CD4-positive, alpha-beta T cell treated with Interleukin-12 subunit alpha and Interleukin-12 subunit beta, for 1 hour (primary cell): ENCODE measurements at places on chromosomes 16 and 17.
A peak's percentile ranks its signal among the peaks of the same experiment; 100 is the strongest.

DNA sequence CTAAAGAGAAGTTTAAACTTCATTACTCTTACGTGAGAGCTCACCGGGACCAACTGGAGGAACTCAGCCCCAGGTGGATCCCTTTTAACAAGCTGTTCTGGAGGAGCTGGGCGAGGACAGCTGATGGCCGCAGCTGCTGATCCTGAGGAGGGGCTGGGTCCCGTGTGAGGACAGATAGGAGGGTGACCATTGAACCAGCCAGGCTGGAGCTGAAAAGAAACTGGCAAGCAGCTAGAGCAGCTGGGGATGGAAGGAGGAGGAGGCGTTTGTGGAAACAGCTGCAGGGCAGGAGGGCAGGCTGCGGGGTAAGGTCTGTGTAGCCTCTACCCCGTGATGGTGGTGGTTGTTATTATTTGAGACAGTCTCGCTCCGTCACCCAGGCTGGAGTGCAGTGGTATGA, 119.5 kb downstream of the AATF start:
- no peak for DNase-seq

- DNase-seq: no peak
Observed at GRCh38 chr16:66598111-66598510, 6.4 kb upstream of the CMTM3 start.

DNA sequence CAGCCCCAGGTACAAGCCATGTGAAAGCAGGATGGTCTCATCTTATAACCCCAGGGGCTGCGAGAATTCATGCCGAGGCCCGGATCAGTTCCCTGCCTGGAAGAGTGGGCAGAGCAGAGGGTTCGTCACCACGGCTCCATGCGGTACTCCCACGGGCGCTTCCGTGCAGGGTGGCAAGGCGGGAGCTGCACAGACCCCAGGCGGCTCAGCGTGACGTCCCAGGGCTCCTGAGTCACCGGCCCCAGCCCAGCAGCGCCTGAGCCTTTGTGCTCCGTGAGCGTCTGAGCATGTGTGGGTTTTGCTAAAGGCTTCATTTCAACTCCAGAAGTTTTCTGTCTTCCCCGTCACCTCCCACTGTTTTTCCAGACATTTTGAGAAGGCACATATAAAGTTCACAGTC, 71.2 kb upstream of the CHMP6 start:
- DNase-seq: no peak

- no peak for DNase-seq
Observed at GRCh38 chr17:17253406-17253805, 16.4 kb upstream of the FLCN start.

GRCh38 chr17:40460968-40461731, 17.9 kb downstream of the IGFBP4 start:
- no peak for DNase-seq

DNA sequence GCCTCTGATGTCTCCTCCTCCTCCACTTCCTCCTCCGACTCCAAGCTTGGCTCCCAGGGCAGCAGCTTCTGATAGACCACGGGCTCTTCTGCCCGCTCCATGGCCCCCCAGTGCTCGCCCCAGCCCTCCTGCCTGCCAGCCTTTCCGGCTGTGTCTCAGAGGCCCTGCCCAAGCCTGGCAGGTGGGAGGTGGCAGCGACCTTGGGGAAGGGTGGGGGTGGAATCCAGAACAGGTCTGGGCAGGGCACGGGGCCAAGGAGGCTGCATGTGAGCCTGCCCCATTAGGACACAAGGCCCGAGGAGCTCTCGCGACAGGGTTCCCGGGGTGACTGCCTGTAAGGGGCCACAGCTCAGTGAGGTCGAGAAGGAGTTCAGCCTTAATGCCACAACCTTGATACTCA, at the start of gene GGT6:
TSS of gene GGT6 (minus strand) at position 157 of the 400 bp plus-strand sequence. CDS start at position 101, 56 bp downstream.
- DNase-seq: no peak

- DNase-seq: no peak
Observed at GRCh38 chr16:82672676-82673075, 45.9 kb downstream of the CDH13 start.

DNA sequence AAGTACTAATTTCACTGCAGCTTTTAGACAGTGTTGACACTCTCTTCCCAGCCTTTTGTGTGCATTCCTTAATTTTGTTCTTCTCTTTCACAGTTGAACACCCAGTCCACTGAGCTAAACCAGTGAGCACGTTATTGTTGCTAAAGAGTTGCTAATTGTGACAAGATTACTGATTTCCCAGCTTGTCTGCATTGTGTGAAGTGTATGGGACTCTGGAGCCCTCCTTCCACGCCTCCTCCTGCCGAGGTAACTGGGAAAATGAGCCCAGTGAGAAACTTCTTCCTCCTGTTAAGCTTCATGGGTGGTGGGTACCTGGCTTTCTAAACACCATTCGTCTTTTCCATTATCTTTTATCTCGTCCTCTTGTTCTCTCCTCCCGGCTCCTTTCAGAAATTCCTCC, 29.8 kb upstream of the DNAH17 start:
- no peak for DNase-seq

DNA sequence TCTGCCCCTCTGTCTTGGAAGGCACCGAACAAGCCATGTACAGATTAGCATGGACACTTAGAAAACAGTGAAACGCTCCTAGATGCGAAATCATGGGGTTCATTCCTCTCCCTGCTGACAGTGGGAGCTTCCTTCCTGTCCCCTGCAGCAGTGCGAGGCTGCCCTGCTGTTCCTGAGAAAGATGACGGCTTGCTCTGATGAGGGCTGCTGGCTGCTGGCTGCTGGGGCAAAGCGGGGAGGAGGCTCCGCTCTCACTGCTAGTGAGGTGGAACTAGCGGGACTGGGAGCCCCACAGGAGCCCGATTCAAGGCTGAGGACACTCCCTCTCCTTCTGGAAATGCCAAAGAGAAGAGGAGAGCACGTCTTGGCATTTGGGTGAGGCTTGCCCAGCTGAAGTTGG, 25.9 kb upstream of the CACNG4 start:
- DNase-seq: no peak

DNA sequence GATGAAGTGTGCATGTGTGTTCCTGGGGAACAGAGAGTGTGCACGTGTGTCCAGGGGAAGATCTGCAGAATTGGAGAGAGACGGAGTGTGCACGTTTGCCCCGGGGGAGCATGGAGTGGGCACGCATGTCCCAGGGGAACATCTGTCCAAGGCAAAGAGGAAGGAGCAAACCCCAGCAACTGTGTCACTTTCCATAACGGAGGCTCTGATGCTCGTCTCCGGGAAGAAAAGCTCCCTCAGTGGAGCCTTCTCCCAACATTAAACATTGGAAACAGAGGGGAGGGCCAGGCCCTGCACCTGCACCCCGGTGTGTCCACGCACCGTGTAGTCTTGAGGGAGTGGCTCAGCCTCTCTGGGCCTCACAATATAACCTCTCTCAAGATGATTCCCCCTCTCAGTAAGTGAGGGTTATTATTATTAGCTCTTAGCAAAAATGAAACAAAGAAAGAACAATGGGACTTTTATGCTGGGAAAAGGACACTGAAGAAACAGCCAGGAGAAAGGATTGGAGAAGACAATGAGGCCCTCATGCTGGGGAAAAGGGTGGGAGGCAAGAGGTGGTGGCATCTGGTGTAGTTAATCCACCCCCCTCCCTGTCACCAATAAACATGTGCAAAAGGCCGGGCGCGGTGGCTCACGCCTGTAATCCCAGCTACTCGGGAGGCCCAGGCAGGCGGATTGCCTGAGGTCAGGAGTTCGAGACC, 7.6 kb downstream of the RAB40B start:
- no peak for DNase-seq

DNA sequence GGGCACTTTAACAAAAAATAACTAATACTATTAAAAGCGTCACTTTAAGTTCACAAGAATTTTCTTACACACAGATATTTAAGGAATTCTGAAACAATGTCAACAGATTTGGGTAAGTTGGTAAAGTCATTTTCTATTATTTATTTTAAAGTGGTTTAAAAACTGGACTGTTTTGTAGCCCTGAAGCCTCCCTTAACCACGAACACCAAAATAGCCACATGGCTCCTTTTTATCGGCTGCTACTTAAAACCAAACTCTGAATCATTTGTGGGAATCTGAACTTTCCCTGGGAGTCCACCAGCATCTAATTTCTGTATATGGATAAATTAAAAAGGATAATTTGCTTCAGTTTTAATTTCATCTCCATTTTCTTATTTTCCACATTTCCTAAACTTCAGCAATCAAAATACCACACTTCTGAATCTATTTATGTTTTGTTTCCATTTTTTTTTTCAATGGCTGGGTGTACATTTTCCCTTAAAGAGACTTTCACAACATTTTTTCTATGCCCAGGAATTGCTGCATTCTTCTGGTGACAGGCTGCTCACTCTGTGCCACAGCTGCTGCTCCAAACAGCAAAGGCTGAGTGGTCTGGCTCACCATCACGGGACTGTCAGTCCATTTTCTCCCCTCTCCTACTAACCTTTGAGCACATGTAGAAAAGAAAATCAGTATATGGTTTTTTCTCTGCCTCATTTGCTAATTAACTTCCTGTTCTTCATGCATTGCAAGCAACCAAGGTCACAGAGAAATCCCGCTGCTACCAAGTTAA, 255.5 kb upstream of the KCNJ16 start:
- no peak for DNase-seq

DNA sequence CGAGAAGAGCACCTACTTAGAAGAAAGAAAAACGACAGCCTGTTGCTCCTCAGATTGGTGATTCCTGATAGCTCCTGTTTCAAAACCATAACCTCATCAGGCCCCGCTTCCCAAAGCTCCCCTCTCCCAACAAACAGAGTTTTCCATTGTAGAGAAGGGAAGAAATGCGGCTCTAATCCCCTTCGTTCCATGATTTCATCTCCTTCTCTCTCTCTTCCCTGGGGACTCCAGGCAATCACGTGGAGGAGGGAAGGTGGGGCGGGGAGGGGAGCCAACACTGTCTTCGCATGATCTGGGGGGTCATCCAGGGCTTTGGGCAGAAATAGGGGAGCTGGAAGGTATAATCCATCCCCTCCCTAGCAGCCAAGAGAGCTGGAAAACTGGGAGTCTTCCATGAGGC, 43.4 kb downstream of the MEOX1 start:
- DNase-seq: no peak

- no peak for DNase-seq
Observed at GRCh38 chr16:24101431-24101830, 154.7 kb upstream of the CACNG3 start.

- peak; percentile 35 for DNase-seq
Observed at GRCh38 chr16:29665294-29666077, 2.4 kb downstream of the SPN start.

- DNase-seq: no peak
Observed at GRCh38 chr17:76784926-76785325, 47.0 kb downstream of the MFSD11 start.

- DNase-seq: no peak
Observed at GRCh38 chr17:27818401-27819105, 18.2 kb upstream of the NOS2 start.

- DNase-seq: no peak
Observed at GRCh38 chr17:43662413-43663141, 855 bp upstream of the MEOX1 start.

DNA sequence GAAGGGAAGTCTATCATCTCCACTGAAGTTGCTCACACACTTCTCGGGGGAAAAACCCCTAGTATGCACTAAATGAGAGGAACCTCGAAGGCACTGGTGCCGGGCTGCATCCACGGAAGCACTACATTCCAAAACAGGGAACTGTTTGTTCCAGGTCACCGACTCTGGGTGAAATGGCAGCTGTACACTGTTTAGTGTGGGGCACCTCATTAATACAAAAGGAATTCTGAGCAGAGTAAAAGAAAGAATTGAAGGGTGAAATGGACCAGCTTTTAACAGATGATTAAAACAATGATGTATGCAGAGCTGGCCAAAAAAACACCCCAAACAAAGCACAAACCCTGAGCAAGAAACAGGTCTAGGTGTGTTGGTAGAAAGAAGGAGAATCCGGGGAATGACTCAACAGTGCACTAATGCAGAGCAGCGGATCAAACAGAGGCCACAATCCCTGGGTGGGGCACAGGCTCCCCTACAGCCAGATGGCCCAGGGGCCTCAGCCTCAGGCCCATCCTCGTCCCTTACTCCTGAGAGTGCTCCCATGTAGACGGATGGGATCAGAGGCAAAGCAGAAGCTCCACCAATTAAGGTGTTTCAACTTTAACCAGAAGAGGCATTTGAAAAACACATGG, 161.5 kb downstream of the ZFHX3 start:
- no peak for DNase-seq

DNA sequence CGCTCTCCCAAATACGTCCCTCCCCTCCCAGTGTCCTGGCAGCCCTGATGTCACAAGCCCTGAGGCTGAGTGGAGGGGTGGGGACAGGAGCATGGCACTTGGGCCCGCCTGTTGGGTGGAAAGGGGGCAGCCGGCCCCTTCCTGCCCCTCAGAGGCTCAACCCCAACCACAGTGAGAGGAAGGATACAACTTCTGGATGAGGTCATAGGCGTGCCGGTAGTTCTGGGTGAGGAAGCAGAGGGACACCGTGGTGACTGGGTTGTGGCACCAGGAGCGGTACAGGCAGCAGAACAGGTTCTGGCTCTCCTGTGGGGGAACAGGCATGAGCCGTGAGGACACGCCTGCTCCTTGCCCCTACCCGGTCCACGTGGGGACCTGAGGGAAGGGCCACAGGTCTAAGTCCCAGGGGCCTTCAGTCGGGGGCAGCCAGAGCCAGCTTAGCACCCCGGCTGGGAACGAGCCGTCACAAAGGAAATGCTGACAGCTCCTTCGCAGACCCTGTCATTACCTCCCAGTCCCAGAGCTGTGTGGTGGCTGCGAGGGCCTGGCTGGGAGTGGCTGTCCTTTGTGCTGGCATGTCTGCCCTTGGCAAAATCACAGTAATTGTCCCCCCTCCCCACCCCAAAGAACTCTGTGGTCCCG, 11.2 kb upstream of the MTSS2 start:
- DNase-seq: no peak

DNA sequence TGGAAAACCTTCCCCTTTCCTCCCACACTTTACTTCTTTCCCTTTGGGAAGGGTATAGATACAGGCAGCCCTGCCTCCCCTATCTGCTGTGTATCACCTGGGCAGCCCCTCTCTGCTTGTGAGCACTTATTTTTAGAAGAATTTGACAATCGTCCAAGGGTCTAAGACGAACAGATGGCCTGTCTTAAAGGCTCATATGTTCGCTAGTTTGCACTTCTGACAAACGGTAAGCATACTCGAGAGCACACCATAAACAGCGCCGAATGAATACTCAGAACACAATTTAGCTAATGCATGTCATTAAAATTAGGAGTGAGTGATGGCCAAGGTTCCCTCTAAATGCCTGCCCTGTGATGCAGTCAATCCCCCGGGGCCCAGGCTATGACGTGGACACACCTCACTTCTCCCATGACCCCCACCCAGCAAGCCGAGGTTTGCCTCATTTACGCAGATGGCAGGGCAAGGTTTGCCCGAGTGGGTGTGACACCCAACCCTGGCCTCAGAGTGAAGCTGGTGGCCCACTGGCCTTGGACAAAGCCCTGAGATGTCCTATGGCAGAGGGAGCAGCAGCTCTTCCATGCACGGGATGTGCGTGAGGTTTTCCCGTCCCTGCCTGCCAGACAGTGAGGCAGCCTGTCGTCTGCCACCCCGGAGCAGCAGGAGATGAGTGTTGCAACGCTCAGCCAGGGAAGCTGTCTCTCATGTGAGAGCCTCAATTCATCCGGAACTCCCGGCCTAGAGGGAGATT, 125.2 kb downstream of the C16orf78 start:
- DNase-seq: no peak
